Fibroblast of villous mesenchyme (primary cell): ENCODE measurements at places on chromosomes 12 and 14.

- DNase-seq, result no peak
These were observed 10.3 kb downstream of the KRT75 start for GRCh38 chr12:52423661-52424500.

DNA sequence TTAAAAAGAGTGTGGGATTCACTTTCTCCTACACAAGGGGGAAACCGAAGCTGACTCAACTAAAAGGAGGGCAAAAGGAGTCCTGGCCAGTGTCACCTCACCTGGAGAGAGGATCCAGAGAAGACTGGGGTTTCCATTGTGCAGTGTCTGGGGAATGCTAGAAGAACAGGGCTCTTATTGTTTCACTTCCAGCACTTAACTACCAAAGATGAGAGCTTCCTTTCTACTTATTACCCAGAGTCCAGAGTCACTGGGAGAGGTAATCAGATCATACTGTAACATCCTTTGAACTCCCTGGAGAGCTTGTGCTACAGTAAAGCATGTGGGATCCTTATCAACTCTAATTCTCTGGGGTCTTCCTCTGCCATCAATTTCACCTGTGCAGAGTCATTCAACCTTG lies 148.4 kb upstream of the BCL2L14 start:
- no peak for DNase-seq

- peak; percentile 18 for DNase-seq
These were observed 33.7 kb downstream of the CKB start for GRCh38 chr14:103488960-103489359.

- DNase-seq, result no peak
These were observed 530 bp downstream of the ARL1 start for GRCh38 chr12:101407049-101407435.

DNA sequence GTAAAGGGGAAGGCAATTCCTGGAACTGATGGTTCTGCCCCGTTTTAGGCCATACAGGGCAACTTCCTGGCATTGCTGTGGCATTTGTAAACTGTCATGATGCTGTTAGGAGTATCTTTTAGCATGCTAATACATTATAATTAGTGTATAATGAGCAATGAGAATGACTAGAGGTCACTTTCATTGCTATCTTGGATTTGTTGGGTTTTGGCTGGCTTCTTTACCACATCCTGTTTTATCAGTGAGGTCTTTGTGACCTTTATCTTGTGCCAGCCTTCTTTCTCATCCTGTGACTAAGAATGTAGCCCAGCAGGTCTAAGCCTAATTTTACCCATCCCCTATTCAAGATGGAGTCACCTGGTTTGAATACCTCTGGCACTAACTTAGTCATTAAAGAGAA lies 51.2 kb downstream of the TESPA1 start:
- DNase-seq, result peak; percentile 5

DNA sequence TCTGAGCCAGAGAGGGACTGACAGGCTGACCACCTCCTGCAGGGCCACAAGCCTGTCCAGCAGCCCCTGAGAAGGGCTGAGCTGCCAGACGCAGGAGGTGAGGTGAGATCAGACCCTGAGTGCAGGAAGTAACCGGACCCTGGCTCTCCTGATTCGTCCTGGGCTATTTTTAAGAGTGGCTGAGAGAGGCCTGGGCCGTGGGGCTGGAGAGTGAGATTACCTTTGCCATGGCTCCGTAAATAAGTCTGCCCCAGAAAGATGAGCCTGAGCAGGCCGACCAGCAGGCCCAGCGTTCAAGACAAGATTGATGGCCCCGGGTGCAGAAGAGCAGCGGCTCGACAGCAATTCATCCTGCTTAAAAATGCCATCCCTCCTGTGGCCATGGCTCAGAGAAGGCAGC lies 54.2 kb downstream of the SPTB start:
- DNase-seq, result no peak

GRCh38 chr14:51208982-51209381 lies 31.1 kb upstream of the TMX1 start:
- DNase-seq, result no peak

GRCh38 chr12:2854669-2855453 lies 2.0 kb downstream of the TEX52 start:
- DNase-seq, result no peak

DNA sequence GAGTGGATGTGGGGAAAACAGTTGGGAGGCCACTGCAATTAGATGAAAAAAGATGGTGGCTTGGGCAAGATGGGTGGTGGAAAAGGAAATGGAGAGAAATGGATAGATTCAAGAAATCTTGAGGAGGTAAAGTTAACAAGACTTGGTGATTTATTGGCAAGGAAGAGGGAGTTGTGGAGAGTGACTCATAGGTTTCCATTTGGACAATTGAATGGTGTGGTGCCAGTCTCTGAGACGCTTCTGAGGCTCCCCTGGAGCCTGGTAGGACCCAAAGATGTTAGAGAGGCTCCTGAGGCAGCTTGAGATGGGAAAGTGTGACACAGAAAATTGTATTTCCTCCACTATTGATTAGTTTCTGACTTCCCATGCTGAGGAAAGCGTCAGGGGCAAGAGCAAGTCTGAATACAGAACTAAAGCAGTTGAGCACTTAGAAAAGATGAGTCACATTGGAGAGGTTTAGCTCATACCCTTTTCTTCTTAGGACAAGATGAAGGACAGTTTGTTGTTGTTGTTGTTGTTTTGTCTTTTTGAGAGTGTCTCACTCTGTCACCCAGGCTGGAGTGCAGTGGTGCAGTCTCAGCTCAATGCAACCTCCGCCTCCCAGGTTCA lies 4.5 kb downstream of the PRPF40B start:
- no peak for DNase-seq

DNA sequence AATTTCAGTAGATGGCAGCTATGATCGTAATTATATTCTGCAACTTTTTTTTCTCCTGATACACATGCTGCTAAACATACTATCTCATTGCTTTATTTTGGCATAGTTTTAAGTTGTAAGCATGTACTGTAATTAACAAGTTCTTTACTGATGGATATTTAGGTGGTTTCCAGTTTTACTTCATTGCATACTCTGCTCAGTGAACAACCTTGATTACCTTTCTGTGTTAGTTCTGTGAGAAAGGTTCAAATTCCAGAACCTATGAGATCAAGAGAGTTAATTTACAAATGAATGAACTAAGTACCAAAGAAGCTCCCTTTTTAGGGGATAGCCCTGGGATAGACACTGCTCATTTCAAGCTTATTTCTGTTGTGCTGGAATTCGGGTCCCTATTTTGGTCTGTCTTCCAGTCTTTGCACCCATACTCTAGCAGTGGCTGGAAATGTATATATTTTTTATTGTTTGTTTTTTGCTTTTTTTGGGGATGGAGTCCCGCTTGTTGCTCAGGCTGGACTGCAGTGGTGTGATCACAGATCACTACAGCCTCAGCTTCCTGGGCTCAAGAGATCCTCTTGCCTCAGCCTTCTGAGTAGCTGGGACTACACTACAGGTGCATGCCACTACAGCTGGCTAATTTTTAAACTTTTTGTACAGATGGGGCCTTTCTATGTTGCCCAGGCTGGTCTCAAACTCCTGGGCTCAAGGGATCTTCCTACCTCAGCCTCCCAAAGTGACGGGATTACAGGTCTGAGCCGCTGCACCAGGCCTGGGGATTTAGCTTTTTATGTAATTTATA lies 10.6 kb downstream of the PAPOLA start:
- no peak for DNase-seq

DNA sequence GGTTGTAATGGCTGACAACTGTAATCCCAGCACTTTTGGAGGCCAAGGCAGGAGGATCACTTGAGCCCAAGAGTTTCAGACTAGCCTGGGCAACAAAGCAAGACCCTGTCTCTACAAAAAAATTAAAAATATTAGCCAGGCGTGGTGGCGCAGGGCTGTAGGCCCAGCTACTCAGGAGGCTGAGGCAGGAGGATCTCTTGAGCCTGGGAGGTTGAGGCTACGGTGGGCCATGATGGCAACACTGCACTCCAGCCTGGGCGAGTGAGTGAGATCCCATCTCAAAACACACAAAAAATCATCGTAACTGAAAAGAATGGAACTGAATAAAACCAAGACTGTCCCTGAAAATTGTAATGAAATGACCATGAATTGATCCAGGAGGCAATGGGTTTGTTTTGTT lies 6.1 kb downstream of the CAMKK2 start:
- DNase-seq, result no peak

DNA sequence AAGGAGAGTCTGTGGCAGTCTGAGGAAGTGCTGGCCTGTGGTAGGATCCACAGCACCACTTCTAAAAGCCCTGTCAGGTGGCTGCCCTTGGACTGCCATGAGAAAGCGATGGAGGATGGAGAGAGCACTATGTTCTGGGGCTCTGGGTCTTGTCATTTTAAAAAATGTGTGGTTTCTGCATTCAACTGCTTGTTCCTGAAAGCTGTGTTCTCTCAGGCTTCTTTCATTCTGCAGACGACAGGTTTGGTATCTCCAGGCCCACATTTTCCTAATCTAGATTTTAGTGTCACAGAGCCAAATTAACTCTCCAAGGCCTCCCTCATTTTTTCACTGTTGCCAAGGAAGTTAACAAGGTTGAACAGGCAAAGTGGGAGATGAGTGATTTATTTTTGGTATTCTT lies 10.5 kb downstream of the OVCH1 start:
- DNase-seq, result no peak

DNA sequence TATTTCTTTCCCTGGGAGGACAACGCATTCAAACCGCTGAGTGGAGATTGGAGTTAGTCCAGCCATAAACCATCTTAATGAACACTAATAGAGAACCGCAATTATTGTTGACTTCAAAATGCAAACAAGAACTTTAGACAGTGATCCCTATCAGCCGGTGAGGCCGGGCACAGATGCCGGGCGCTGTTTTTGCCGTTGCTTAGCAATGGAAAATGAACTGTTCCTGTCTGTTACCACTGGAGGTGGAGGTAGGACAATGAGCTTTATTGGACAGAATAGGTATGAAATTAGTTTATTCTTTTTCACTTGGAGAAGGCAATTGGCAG lies 216.8 kb downstream of the TTC8 start:
- no peak for DNase-seq

GRCh38 chr14:86625637-86626036 lies 1095.7 kb downstream of the FLRT2 start:
- DNase-seq, result no peak

DNA sequence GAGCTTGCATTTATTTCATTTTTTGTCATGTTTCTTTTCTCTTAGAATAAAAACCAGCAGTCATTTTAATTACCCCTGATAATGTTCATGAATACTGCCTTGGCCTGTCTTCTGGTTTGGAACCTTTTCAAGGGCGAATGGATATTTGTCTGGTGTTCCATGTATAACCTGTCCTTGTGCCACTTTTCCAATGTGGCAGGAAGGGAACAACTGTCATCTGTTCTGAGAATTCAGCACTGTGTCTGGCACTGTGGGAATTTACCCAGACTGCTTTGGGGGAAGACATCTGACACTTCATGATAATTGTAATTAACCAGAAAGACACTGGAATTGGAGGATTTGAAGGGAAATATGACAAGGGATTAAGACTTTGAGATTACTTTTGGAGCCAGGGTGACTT lies 352.8 kb downstream of the APAF1 start:
- no peak for DNase-seq

DNA sequence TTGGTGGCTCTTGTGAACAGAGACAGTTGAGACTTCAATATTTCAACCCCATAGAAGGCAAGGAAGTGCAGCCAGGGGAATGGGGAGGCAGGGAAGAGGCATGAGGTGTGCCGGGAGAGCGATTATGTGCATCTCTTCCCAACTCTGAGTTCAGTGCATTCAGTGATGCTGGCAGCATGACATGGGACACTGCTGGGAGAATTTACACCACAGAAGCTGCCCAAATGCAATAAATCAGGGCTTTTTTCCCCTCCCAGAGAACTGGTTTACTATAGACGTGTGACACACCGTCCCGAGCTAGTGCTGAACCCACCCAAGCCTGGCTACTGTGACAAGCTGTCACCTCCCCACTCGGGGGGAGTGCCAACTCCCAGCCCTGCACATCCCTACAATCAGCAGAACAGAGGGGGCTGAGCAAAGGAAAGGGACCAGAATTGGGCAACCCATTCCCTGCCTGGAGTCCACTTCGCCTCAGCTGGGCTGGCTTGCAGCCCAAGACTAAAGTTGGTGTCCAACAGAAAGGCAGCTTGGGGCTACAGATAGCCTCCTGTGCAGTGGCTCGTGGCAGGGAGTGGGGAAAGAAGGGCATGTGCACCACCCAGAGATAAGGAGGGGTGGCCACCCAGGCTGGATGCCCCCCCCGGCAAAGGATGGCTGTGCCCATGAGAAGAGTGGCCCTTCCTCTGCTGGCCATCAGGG lies 16.7 kb downstream of the AHSA1 start:
- no peak for DNase-seq

DNA sequence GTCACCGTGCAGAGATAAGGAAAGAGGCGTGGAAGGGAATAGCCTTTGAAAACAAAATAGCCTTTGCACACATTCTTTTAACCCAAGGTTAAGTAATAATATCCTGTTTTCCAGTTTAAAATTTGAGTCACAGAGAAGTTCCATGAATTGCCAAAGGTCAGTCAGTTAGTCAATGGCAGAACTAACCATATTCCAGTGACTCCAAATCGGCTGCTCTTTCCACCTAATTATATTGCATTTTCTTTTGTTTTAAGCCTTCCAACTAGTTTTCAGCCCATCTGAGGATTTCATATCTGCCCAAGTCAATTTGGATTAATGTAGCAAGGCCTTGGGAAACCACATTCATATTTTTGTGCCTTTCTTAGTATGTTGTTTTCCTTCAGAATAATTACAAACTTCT lies 373.0 kb downstream of the CCDC91 start:
- no peak for DNase-seq

- no peak for DNase-seq
These were observed 90.0 kb upstream of the RIC8B start for GRCh38 chr12:106684497-106684896.

DNA sequence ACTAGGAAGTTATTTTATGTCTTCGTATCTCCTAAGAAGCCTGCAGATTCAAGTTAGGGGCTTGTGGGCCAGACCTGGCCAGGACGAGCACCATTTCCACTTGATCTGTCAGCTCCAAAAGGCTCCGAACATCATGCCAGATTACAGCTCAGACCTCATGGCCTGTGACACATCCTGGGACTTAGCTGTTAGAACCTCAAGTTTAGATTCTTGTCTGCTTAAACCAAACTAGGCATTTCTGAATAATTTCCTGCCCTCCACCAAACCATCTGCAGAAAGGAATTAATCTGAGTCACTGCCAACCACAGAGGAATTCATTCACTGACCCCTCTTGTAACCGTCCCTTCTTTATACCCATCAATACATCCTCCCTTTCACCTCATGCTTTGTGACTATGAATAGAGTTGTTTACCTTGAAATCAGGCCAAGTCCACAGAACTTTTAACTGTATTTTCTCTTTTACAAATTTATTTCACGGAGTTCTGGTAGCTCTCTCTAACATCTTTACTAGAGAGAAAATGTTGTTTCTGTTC lies 120.3 kb downstream of the FBXL14 start:
- DNase-seq, result peak; percentile 94

DNA sequence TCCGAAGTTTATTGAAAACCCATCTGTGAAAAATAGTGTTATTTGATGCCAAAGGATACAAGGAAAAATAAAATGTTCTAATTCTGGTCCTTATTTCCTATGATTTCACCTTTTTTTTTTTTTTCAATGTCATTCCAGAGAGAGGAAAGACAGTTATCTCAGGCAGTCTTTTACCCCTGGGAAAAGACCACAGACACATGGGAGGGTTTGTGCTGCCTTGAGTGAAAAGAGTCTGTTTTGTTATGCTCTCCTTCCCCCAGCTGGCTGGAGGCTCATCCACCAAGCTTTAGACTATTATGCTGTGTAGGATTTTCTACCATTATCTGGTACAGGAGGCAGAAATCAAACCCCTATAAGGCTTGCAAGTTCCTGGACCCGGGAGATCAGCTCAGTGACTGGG lies 151.8 kb downstream of the CRADD start:
- no peak for DNase-seq
